Smooth muscle cell of the brain vasculature (primary cell): ENCODE measurements at places on chromosomes 5 and 9.

DNA sequence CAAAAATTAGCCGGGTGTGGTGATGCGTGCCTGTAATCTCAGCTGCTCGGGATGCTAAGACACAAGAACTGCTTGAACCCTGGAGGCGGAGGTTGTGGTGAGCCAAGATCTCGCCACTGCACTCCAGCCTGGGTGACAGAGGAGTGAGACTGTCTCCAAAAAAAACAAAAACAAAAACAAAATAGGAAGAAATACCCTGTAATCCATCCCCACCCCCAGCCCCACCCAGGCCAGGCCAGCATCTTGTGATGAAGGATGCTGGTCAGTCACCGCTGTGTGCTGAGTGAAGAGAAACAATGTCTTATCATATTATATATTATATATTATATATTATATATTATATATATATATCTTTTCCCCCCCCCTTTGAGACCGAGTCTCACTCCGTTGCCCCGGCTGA lies 15.4 kb upstream of the CCIN start:
- DNase-seq = no peak

GRCh38 chr5:141605523-141606277 lies 13.1 kb downstream of the DIAPH1 start:
- DNase-seq = no peak

GRCh38 chr9:27377147-27377807 lies 80.3 kb upstream of the EQTN start:
- DNase-seq = no peak

DNA sequence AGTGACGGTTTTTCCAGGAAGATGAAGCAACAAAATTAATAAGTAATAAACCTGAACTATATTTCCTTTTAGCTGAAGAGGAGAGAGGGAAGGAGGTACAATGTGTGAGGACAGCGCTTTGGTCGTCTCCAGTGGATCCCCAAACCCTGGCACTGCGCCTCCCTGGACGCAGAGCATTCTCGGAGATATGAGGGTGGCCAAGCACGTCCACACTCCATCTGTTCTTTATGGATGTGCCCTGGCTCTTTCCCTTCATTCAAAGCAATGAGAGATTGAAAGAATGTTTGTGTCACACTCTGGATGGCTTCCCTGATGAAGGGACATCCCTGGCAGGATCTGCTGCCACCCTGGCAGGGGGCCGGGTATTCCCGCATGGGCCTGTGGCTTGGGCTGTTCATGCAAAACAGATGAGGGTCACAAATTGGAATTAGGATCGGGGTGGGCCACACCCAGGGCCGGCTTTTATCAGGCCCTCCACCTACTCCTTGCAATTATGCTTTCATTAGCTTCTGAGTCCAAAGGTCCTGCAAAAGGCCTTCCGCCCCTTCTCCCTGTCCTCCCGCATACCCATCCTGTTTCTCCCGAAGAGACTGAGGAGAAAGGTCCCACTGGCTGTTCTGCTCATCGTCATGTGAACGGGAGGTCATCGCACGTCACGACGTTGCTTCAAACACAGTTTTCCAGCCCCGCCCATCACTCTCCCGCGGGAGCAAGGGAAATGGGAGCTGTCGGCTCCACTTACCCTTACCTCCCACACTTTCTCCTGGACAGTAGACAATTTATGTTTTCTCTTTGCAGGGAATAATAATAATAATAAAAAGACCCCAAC lies 286.1 kb upstream of the IRX4 start:
- no peak for DNase-seq

- no peak for DNase-seq
Observed at GRCh38 chr5:149271716-149272563, at the start of gene AFAP1L1. Gene AFAP1L1, plus strand, starts transcription at chr5:149271859. Its CDS starts 110 bp downstream, at chr5:149271969.

DNA sequence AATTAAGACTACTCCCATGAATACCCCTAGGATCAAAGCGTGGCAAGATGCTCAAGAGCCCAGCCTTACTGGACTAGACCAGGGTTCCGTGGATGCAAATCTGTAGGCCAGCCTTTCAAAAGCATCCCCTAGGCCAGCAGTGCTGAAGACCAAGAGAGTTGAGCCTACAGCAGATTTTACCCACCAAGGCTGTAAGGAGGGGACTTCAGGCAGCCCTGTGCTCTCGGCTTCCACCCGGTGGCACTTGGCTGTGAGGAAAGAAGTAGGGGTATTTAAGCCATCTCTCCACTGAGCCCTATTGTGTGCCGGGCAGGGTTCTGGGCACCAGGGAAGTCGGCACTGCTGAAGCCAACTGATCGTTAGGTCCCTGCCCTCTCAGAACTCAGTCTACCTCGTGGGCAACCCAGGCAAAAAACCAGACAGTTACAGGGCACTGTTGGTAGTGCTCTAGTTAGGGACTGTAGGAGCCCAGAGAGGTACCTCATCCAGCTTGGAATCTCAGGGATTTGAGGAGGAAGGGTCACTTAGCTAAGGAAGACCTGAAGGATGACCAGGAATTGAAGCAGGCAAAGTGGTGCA lies 25.5 kb downstream of the TCF7 start:
- no peak for DNase-seq

DNA sequence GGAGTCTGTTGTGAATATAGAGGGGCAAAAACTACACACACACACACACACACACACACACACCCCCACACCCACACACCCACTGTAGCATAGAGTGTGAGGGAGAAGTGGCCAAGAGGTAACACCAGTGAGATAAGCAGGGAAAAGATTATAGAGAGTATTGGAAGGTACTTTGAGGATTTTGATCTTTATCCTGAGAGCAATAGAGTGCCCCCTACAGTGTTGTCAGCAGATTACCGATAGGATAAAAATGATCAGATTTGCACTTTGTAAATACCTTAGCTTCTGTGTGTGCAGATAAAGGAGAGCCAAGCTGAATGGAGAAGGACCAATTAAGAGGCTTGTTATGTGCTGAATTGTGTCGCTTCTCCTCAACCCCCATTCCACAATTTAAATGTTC lies 32.3 kb downstream of the ERCC6L2 start:
- DNase-seq = no peak

- DNase-seq = no peak
Observed at GRCh38 chr9:79662537-79662956, 90.8 kb downstream of the TLE4 start.

DNA sequence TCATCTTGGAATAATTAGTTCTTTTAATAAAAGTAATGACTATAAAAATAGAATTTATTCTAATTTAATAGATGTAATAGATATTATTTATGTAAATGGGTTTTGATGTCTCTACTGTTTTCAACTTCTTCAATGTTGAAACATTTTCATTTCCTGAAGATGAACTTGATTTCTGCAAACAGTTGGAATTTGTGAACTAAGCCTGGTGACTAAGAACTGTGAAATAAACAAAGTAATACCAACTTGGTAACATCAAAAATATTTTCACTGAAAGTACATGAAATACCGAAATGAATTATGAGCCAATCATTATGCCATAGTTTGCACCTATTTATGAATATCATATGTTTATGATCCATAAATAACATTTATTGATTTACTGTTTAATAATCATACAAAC lies 143.8 kb upstream of the FGF10 start:
- no peak for DNase-seq

GRCh38 chr9:25716220-25716872 lies 38.1 kb upstream of the TUSC1 start:
- DNase-seq = peak; percentile 1
